Activated CD8-positive, alpha-beta T cell treated with anti-CD3 and anti-CD28 coated beads for 36 hours (primary cell): ENCODE measurements at places on chromosomes 6 and 20. TPM values are rescaled to one million over a fixed set of nuclear protein-coding genes. Genes with fewer than 3 reads are reported as not detected.
A peak's percentile ranks its signal among the peaks of the same experiment; 100 is the strongest.

GPSM3 gene
- total RNA-seq: 68.7 TPM

LY86 gene
- total RNA-seq: not detected

RMND1 gene
- total RNA-seq: 19.7 TPM

DNA sequence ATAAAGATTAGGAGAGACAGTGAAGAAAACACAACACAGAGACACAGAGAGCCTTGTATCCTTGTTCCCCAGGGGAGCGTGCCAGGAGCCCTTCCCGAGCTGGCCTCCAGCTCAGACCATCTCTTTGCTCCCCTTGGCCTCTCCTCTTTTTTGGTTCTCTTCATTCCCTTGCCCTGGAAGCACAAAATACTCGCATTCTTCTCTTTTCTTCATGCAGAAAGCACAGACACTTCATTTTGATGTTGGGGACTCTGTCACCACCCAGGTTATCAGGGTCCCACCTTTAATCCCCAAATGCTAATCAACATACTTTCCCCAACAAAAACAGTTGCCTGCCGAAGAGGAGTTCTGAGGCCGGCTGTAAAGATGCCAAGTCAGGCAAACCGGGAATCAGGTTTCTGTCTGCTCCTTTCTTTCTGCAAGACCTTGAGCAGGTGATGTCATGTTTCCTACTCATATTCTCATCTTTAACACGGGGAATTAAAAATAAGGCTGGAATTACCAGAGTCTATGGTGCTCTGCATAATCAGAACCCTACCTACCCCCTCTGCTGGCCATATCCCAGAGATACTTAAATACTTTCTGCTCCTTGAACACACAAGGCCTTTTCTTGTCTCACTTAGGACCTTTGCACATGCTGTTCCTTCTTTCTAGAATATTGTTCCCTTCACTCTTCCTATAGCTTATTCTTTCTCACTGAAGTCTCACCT is 21.7 kb downstream of the TGM6 start:
- peaks cover 6% of the 10 kb centered on the region for H3K27me3 ChIP-seq
- no peak for DNase-seq
- no peak overlapping the region for H3K4me3 ChIP-seq
- no peaks in the 10 kb centered on the region for H3K4me1 ChIP-seq

- H3K27ac ChIP-seq: no peak overlapping the region
- no peak overlapping the region for H3K4me3 ChIP-seq
- H3K27me3 ChIP-seq: peaks cover 8% of the 10 kb centered on the region
- DNase-seq: no peak
- H3K36me3 ChIP-seq: no peaks in the 10 kb centered on the region
- H3K4me1 ChIP-seq: no peaks in the 10 kb centered on the region
These were observed 313.4 kb upstream of the MOCS1 start for GRCh38 chr6:40247516-40248115.

DNA sequence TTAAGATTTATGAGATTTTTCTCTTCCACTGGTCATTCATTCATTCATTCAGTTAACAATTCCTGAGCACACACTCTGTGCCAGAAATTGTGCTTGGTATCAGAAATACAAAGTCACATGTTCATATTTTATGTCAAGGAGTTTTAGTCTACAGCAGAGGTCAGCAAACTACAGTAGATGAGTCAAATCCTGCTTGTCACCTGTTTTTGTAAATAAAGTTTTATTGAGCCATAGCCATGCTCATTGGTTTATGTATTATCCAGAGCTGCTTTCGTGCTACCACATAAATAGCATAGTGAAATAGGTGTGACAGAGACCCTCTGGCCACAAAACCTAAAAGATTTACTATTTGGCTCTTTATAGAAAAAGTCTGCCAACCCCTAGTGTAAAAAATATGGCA is 46.8 kb downstream of the THEMIS start:
- H3K27ac ChIP-seq: peak overlapping the region; percentile 56
- no peak overlapping the region for H3K4me3 ChIP-seq
- peaks cover 80% of the 10 kb centered on the region for H3K4me1 ChIP-seq
- no peaks in the 10 kb centered on the region for H3K27me3 ChIP-seq

- DNase-seq: no peak
- H3K36me3 ChIP-seq: no peaks in the 10 kb centered on the region
- no peak overlapping the region for H3K27ac ChIP-seq
- H3K4me1 ChIP-seq: no peaks in the 10 kb centered on the region
These were observed 85.5 kb upstream of the FLRT3 start for GRCh38 chr20:14422892-14423291.

DNA sequence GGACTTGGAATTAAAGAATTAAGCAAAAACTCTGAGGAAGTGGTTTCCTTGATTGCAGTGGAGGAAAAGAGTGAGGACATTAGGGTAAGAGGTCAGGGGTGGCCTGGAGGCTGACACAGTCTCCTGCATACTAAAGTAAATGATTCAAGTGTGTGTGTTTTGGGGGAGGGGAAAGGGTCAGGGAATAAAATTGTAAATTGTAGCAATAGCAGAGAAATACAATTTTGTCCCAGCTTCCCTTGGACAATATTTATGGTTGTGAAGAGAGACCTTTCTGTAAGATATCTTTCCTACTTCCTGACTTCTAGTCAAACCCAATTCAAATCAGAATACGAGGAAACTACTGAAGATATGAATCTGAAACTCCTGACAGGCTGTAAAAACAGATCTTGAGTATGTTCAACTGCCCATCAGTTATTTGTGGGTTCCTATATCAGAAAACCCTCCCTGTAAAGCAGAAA is 143.4 kb upstream of the HMGN3 start:
- no peaks in the 10 kb centered on the region for H3K36me3 ChIP-seq
- no peak for DNase-seq
- H3K27ac ChIP-seq: no peak overlapping the region
- H3K4me3 ChIP-seq: no peak overlapping the region
- H3K27me3 ChIP-seq: peaks cover 2% of the 10 kb centered on the region
- no peaks in the 10 kb centered on the region for H3K4me1 ChIP-seq

GRCh38 chr6:157789861-157790260 is 33.2 kb upstream of the SNX9 start:
- H3K27ac ChIP-seq: no peak overlapping the region
- peaks cover 12% of the 10 kb centered on the region for H3K4me1 ChIP-seq
- no peaks in the 10 kb centered on the region for H3K36me3 ChIP-seq
- no peaks in the 10 kb centered on the region for H3K27me3 ChIP-seq

- H3K36me3 ChIP-seq: no peaks in the 10 kb centered on the region
- no peak overlapping the region for H3K27ac ChIP-seq
- no peak for DNase-seq
- H3K4me3 ChIP-seq: no peak overlapping the region
- H3K27me3 ChIP-seq: peaks cover 6% of the 10 kb centered on the region
- no peaks in the 10 kb centered on the region for H3K4me1 ChIP-seq
These were observed 65.8 kb upstream of the JAG1 start for GRCh38 chr20:10739566-10739965.

GRCh38 chr6:52603000-52603795 is 26.3 kb upstream of the TRAM2 start:
- H3K27me3 ChIP-seq: no peaks in the 10 kb centered on the region
- H3K36me3 ChIP-seq: no peaks in the 10 kb centered on the region
- DNase-seq: no peak
- H3K4me1 ChIP-seq: peaks cover 5% of the 10 kb centered on the region
- H3K4me3 ChIP-seq: no peak overlapping the region
- no peak overlapping the region for H3K27ac ChIP-seq
